Stimulated activated CD8-positive, alpha-beta memory T cell treated with anti-CD3 and anti-CD28 coated beads, Interleukin-15, amount 100 ng/mL, for 48 hours (primary cell): ENCODE measurements at places on chromosomes 5 and 9.
A peak's percentile ranks its signal among the peaks of the same experiment; 100 is the strongest.

DNA sequence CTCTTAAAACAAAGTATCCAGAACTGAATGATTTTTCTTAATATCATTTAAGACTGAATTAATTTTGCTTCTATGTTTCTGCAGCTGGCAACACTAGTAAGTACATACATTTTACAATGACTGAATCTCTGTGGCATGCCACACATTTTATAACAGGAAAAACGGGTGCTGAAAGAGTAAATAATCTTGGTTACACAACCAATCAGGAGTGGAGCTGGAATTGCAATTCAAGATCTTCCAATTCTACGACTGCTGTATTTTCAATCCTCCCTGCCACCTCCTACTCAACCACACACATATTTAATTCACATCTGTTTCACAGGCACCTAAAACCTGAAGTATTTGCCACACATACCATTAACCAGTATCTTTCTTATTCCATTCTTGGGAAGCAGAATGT is 52.7 kb upstream of the NR5A1 start:
- DNase-seq = no peak

GRCh38 chr5:91313757-91314673 is 69.1 kb downstream of the ARRDC3 start:
- DNase-seq = peak; percentile 79

- DNase-seq = no peak
Observed at GRCh38 chr9:130824643-130825350, 10.3 kb upstream of the ABL1 start.

GRCh38 chr9:128442150-128442549 is 13.7 kb upstream of the ODF2 start:
- DNase-seq = no peak

- DNase-seq = no peak
Observed at GRCh38 chr9:11192993-11193392, 580.2 kb upstream of the PTPRD start.

DNA sequence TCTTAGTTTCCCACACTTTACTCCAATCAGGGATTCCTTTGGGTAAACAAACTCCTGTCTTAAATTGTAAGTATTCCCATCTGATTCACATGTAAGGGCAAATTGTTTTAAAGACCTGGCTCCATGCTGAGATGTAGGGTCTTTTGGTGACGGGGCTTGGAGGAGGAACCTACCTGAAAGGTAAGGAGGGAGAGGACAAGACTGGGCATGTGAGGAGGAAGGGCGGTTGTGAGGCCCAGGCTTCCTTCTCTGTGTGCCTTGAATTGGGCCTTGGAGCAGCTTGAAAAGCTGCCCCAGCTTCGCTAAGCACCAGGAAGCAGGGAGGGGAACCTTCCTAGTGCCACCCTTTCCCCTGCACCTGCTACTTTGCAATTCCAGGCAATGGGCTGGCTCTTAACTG is 86.8 kb downstream of the C9orf152 start:
- no peak for DNase-seq

GRCh38 chr9:129851821-129852220 is 16.6 kb downstream of the USP20 start:
- no peak for DNase-seq

DNA sequence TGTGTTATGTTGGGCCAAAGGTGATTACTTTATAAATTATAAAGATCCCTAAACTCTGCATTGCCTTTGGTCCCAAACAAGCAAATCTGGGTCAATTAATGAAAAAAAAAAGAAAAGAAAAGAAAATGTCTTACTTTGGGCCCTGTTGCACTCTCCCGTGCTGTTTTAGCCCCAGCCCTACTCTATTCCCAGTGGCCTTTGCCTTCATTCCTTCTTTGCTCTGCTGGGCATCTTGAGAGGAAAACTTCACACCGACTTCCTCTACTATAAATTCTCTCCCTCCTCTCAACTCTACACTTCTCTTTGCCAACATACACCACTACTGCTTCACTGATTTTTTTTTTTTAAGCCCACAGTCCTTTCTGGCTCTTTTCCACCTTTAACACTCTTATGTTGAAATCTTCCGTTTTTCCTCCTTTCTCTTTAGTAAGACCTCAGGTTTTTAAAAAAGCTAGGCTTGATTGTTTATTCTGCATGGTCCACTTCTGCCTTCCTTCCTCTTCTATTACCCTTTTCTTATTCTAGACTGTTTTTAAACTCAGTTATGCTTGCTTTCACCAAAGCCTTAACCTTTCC is 4.5 kb upstream of the MSMP start:
- DNase-seq = no peak
